ENCODE measurements at places on chromosomes 13 and 19.

DNA sequence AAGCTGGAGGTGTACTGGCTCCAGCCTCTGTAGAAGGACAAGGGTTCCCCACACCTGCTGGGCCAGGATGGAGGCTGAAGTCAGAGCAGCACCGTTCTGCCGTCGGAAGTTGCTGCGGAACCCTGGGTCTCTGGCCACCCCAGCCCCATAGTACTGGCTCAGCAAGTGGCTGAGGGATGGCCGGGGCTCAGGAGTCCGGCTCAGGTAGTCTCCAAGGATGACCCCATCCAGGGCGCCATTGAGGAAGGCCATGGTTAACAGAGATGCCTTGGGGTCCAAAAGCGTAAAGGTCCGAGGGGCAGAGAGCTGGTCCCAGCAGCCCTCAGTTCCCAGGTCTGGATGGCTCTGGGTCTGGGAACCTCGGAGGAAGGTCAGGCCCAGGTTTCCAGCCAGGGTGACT, 3.7 kb downstream of the PGLYRP2 start:
- DNase-seq = no peak

DNA sequence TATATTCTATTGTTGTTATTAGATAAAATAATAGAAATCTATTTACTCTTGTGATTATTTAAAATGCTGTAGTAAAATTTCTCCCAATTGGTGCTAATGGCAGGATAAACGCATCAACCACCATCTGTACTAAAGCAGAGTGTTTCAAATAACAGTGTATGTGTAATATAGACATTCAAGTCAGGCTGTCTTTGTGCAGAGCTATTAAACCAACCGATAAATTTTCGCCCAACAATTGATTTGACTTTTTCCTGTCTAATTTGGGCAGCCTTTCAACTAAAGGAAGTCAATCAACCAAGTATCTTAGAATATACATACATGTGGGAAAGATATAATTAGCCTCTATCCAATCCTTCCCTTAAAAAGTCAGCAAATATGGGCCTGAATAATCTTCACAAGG, 5.8 kb downstream of the AMER2 start:
- DNase-seq = no peak

- DNase-seq = peak; percentile 25
Measured at GRCh38 chr13:39038569-39039030, 344 bp downstream of the NHLRC3 start.

GRCh38 chr13:94176561-94176960, 302.9 kb downstream of the DCT start:
- peak; percentile 67 for DNase-seq

DNA sequence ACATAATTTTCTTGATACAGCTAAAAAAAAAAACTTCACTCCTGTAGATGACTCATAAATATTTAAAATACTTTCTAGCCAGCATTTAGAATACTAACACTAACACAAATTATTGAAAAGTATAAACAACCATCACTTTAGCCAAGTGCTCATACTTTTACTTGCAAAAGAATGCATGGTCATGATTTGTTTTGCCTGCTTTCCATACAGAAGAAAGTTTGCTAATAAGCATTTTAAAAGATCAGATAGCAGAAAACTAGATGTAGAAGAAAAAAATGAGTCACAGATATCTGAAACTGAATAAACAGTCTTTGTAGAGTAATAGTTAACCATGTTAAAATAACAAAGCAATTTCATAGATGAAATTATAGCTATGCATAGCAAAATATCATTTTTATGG, 2280.4 kb upstream of the PCDH20 start:
- DNase-seq = peak; percentile 58

GRCh38 chr19:17648097-17648660, 40.0 kb downstream of the UNC13A start:
- DNase-seq = no peak

DNA sequence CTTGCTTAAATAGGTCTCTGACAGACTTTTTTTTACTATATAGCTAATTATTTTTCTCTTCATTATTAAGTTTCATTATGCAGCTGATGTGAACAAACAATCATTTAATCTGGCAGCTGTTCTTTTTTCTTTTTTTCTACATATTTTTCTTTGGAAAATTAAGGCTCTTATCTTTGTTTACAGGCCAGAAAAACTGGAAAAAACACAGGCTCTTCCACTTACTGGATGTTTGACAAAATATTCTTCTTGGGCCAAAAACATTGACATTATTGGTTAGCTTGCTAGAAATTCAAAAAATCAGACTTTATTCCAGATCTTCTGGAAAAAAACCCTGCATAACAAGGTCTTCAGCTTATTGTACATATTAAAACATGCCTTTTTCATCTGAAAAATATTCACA, 15.7 kb downstream of the ZNF66 start:
- no peak for DNase-seq

- DNase-seq = no peak
Measured at GRCh38 chr13:99991013-99991827, 9.6 kb downstream of the ZIC2 start.

DNA sequence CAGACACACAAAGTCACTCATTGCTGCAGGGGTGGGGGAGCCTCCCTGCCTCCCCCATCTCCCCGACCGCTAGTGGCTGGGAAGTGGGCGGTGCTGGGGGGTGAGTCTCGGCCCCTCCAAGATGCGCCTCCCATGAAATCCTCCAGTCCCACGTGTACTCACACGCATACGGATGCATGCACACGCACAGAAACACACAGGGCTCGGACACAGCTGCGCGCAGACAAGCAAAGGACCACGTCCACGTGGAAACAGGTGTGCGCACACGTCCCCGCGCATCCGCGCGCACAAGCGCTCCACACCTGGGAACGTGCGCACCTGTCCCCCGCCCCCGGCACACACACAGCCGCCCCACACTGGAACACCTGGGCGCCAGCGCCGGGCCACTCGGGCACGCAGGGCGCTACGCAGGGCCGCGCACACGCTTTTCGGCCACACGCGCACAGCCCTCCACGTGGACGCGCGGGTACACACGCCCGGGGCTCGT, 687 bp downstream of the MATK start:
- DNase-seq = no peak

DNA sequence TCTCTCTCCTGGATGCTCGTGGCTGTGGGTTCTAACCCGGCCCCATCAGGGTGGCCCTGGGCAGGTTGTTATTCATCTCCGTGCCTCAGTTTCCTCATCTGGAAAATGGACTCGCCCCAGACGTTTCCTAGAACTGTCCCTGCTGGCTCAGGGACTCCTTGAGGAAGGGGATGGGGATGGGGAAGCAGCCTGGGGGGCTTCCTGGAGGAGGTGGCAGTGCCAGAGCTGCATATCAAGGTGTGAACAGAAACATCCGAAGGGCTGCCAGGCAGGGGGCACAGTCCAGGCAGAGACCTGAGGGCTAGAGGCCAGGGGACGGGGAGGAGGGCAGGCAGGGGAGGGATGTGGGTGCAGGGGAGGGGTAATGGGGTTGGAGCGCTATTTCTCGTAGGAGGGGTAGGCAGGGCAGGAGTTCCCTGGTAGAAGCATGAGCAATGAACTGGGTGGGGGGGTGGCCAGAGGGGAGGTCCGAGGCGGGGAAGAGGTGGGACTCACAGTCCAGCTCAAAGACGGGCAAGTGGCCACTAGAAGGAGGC, 3.6 kb upstream of the ELANE start:
- no peak for DNase-seq

GRCh38 chr19:23913931-23914330, 755 bp upstream of the ZNF726 start:
- no peak for DNase-seq

GRCh38 chr13:101384929-101385328, 31.4 kb downstream of the NALCN start:
- DNase-seq = no peak

- no peak for DNase-seq
Measured at GRCh38 chr13:78491978-78492377, 111.4 kb downstream of the POU4F1 start.

DNA sequence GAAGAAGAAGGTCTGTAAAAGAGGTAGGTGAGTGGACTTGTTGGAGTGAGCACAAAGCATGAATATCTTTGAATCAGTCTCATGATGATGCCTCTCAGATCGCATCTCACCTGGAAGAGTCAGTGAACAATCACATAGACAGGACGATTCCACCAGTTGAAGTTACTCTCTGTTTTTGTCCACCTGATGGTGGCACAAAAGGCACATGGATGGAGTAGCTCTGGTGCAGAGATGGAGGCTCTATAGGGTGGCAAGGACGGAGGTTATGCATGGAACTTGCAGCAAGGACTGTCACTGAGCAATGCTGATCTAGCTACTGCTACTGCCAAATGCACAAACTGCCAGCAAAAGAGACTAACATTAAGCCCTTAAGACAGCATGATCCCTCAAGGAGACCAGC, 10.3 kb upstream of the MYCBP2 start:
- DNase-seq = no peak

GRCh38 chr19:18504886-18505610, 16.8 kb downstream of the ELL start:
- no peak for DNase-seq
